Right atrium auricular region (tissue), 2 donors: ENCODE measurements at places on chromosomes 5 and 9. TPM values are rescaled to one million over a fixed set of nuclear protein-coding genes. Genes with fewer than 3 reads are reported as not detected.

DNA sequence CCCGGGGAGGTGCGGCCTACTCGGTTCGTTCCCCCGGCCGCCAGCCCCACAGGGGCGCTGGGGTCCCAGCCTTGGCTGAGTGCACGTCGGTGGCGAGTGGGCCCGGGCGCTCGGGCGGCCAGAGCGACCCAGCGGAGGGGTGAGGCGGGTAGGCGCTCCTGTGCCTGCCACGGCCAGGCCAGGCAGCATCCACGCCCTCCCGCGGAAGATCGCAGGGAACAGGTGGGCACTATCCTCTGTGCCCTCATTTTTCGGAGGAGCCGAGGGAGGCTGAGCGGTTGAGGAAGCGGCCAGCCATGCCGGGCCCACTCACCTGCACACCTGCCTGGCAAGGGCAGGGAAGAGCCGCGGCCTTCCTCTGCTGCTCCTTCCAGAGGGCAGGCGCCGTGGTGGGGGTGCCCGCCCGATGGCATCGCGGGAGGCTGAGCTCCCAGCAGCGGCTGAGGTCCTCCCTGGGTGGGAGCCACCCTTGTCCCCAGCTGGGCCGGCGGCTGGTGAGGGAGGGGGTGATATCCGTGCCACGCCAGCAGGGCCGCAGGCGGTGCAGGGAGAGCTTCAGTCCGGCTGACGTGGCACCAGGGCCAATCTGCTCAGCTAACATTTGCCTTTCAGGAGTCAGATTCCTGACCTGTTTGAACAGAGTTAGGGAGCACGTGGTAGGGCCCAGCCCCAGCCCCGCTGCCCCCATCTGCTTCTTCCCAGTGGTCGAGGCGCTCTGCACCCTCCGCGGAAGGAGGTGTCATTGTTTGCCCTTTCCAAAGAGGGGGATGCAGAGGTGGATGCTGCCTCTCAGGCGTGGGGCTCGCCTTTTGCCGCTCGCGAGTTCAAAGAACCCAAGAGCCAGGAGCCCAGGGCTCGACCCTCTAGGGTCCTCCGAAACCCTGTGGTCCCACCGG lies 1.6 kb upstream of the SEC16A start:
- no peak for DNase-seq
- no peaks in the 10 kb centered on the region for H3K36me3 ChIP-seq
- H3K4me1 ChIP-seq, result peaks cover 32% of the 10 kb centered on the region
- peak overlapping the region; percentile 99 for H3K27ac ChIP-seq
- H3K4me3 ChIP-seq, result peak overlapping the region; percentile 64
- no peaks in the 10 kb centered on the region for H3K27me3 ChIP-seq

- no peak overlapping the region for H3K27ac ChIP-seq
- H3K4me3 ChIP-seq, result no peak overlapping the region
- no peaks in the 10 kb centered on the region for H3K36me3 ChIP-seq
- no peaks in the 10 kb centered on the region for H3K4me1 ChIP-seq
- no peaks in the 10 kb centered on the region for H3K27me3 ChIP-seq
- no peak for DNase-seq
Observed at GRCh38 chr9:26296910-26297572, 595.6 kb downstream of the CAAP1 start.

DNA sequence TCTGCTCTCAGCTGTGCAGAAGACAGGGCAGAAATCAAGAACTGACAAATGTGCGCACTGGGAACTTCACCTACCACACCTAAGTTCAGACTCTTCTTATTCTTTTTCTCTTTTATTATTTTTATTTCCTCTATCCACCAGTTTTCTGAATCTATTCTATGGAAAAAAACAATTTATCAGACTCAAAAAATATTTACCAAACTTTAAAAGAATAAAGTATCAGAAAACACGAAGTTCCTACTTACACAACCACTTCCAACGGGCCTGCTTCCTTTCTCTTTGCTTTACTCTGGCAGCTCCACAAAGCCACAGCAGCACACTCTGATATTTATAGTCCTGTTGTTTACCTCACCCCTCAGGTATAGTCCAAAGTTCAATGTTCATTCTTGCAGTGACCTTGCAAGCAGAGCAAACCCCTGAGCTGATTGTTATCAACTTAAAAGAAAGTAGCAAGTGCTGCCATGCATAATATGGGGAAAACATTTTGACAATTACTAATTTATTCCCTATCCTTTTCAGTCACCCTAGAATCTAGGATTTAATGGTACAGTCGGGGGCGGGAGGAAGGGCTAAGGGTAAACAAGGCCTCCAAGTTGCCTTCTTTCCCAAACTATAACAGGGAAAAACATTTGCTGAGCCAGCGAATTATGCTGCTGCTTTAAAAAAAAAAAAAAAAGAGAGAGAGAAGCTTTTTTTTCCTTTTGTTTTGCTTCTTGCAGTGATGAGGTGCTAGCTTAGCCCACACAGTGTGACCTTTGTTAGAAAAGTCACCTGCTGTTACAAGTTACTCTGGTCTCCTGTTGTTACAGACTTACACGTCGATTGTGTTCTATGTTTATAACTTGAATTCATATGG lies at the start of gene SELENOP:
Gene SELENOP (minus strand): TSS at position 302 of the 856 bp plus-strand sequence. CDS start 3,539 bp downstream, outside the sequence.
- H3K4me3 ChIP-seq, result peak within 1 kb of the TSS; percentile 58
- H3K27ac ChIP-seq, result peak within 1 kb of the TSS; percentile 89
- peaks cover 8% of the 10 kb centered on the region for H3K36me3 ChIP-seq
- H3K4me1 ChIP-seq, result no peaks in the 10 kb centered on the region
- no peaks in the 10 kb centered on the region for H3K27me3 ChIP-seq

DNA sequence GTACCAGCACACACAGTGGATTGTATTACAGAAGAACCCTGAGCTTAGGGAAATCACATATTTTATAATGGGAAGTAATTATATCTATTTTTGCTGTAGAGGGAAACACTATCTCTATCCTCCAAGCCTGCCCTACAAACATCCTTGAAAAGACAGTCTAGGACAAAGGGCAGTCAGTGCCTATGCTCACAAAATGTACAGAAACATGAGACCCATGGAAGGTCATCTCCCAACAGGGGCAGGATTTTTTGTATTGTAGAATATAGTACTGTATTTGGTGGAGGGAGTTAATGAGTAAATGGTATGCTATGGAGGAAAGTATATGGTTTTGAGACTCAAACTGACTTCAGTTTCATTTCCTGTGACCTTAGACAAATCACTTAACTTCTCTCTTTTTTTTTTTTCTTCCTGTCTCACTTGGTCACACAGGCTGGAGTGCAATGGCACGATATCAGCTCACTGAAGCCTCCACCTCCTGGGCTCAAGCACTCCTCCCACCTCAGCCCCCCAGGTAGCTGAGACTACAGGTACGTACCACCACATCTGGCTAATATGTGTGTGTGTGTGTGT lies 5.8 kb upstream of the RAB14 start:
- peaks cover 1% of the 10 kb centered on the region for H3K4me1 ChIP-seq
- H3K36me3 ChIP-seq, result no peaks in the 10 kb centered on the region
- no peak for DNase-seq
- no peak overlapping the region for H3K4me3 ChIP-seq
- no peaks in the 10 kb centered on the region for H3K27me3 ChIP-seq

- H3K4me1 ChIP-seq, result peaks cover 11% of the 10 kb centered on the region
- H3K4me3 ChIP-seq, result no peak overlapping the region
- H3K27ac ChIP-seq, result no peak overlapping the region
Observed at GRCh38 chr5:178368274-178368673, 135.7 kb upstream of the PHYKPL start.

- no peaks in the 10 kb centered on the region for H3K27me3 ChIP-seq
- peak overlapping the region; percentile 70 for H3K4me3 ChIP-seq
- DNase-seq, result no peak
- no peaks in the 10 kb centered on the region for H3K36me3 ChIP-seq
- H3K27ac ChIP-seq, result peak overlapping the region; percentile 93
Observed at GRCh38 chr5:151772846-151773561, 1.2 kb downstream of the G3BP1 start.

- H3K4me3 ChIP-seq, result no peak overlapping the region
- no peaks in the 10 kb centered on the region for H3K27me3 ChIP-seq
- DNase-seq, result no peak
Observed at GRCh38 chr9:123954518-123955280, 24.8 kb upstream of the DENND1A start.

- DNase-seq, result no peak
- no peaks in the 10 kb centered on the region for H3K27me3 ChIP-seq
- peak overlapping the region; percentile 35 for H3K27ac ChIP-seq
- H3K4me1 ChIP-seq, result no peaks in the 10 kb centered on the region
- H3K36me3 ChIP-seq, result no peaks in the 10 kb centered on the region
- no peak overlapping the region for H3K4me3 ChIP-seq
Observed at GRCh38 chr5:1836176-1836890, 35.1 kb downstream of the NDUFS6 start.

GRCh38 chr5:68141494-68141893 lies 74.1 kb upstream of the PIK3R1 start:
- no peak for DNase-seq
- no peaks in the 10 kb centered on the region for H3K36me3 ChIP-seq
- no peak overlapping the region for H3K4me3 ChIP-seq
- no peaks in the 10 kb centered on the region for H3K4me1 ChIP-seq

GRCh38 chr9:73270967-73271721 lies 119.5 kb downstream of the ANXA1 start:
- DNase-seq, result no peak
- no peak overlapping the region for H3K27ac ChIP-seq
- H3K27me3 ChIP-seq, result no peaks in the 10 kb centered on the region
- no peaks in the 10 kb centered on the region for H3K4me1 ChIP-seq
- H3K36me3 ChIP-seq, result no peaks in the 10 kb centered on the region

GRCh38 chr5:101288633-101289032 lies 385.6 kb upstream of the ST8SIA4 start:
- H3K27ac ChIP-seq, result no peak overlapping the region
- H3K4me3 ChIP-seq, result no peak overlapping the region
- DNase-seq, result no peak
- no peaks in the 10 kb centered on the region for H3K36me3 ChIP-seq

DNA sequence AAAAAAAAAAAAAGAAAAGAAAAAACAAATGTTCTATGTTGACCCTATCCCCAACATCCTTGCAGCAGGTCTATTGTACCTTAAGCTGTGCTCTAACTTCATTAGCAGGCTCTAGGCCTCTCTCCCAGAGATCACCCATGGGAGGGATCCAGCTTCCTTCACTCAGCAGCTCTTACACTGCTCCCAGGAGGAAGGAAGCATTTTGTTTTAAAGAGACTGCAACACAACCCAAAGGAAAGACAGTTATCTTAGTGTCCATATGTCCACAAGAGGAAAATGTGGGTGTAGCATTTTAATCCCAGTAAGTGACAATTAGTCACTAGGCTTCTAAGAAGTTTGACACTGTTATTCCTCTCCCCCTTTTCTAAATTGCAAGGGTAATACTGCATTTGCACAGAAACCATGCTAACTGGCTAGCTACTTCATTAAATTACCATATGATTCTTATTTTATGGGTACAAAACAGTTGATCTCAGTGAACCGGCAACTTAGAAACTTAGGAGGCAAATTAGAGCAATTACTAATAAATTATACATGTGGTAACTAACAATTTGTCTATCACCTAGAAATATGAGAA lies 58.8 kb downstream of the MARCHF3 start:
- DNase-seq, result no peak
- H3K27me3 ChIP-seq, result no peaks in the 10 kb centered on the region
- peak overlapping the region; percentile 71 for H3K27ac ChIP-seq
- H3K4me1 ChIP-seq, result no peaks in the 10 kb centered on the region
- no peak overlapping the region for H3K4me3 ChIP-seq

GRM6 gene
- not detected for total RNA-seq

NUTM2G gene
- total RNA-seq, result not detected

LSM11 gene
- total RNA-seq, result 1.6 TPM
